Globus pallidus (tissue), 1 donor: ENCODE measurements at places on chromosomes 2 and 18.

GRCh38 chr2:204551512-204551863 lies 6.2 kb downstream of the PARD3B start:
- DNase-seq = no peak

DNA sequence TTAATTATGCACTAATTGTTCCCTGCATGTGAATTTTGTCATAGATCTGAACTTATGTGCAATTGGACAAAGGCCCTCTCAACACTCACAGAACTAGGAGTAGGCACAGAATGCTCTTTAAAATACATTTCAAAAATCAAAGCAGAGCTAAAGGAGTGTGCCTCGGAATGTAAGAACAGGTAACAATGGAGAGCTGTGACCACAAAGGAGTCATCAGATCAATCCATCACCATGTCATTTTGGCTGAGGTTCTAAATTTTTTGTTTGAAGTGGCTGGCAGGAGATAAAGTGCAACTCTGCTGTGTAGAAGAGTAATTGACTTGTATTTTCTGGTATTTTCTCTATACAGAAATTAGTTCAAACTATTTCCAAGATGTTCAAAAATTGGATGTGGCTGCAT lies 155.4 kb downstream of the NRP2 start:
- no peak for DNase-seq

DNA sequence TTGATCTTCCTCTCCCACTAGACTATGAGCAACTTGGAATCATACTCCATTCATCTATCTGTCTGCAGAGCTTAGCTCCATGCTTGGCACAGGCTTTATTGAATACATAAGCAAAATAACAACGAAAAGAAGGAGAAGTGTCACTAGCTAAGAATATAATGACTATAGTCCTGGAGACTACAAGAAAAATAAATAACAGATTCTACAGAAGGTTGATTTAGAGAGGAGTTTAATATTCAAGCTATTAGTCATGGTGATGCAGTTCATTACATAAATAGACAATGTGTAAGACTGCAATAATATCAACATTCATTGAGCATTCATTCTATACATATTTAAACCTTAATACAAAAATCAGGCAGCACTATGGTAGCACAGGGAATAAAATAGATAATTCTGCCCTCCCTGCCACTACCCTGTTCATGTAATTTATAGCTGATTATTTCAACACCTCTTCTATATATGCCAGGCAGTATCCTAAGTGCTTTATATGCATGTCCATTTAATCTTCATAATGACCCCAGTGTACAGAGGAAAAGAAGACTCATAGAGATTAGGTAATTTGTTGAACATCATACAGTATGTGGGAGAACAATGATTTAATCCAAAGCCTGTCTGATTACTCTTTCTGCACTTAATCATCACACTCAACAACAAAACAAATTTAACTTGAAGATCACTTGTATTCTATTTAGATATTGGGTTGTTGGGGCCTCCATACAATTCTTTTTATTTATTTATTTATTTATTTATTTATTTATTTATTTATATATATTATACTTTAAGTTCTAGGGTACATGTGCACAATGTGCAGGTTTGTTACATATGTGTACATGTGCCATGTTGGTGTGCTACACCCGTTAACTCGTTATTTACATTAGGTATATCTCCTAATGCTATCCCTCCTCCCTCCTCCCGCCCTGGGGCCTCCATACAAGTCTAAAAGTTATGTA lies 165.3 kb downstream of the RNF152 start:
- DNase-seq = no peak

- DNase-seq = no peak
These were observed 95.6 kb downstream of the ITGA4 start for GRCh38 chr2:181552808-181553207.

DNA sequence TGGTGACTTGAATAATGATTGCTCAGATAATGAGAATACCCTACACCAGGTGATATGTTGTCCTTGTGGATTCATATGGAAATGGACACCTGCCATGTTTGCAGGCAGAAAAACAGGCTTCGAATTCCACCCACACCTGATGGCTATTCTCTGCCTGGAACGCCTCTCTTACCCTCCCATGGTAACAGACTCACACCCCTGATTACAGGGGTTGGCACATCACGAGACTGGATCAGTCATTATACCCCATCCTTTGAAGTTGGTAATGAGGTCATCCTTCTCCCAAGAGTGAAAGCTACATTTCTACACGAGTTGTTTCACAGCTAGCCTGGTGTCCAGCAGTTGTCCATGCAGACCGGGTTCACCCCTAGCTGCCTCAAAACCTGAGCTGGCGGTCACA lies 71.4 kb upstream of the MBOAT2 start:
- DNase-seq = no peak

DNA sequence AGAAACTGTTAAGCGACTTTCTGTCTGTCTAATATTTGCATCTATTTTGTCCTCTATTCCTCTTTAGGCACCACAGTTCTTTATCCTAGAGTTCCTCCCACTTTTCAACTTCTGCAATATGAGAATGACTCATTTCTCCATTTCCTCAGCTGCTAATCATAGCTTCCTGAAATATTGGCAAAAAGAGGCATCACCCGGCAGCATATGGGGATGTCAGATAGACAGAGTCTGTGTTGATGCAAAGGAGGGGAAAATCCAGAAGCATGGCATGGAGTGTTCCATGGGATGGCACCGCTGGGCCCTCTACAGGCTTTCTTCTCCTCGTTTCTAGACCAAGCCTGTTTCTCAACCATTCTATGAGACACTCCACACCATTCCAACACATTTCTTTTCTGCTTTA lies 93.4 kb downstream of the DOCK10 start:
- no peak for DNase-seq

GRCh38 chr18:70273021-70273420 lies 15.8 kb upstream of the SOCS6 start:
- no peak for DNase-seq

- DNase-seq = no peak
These were observed 499.9 kb upstream of the SPHKAP start for GRCh38 chr2:228681426-228681825.

DNA sequence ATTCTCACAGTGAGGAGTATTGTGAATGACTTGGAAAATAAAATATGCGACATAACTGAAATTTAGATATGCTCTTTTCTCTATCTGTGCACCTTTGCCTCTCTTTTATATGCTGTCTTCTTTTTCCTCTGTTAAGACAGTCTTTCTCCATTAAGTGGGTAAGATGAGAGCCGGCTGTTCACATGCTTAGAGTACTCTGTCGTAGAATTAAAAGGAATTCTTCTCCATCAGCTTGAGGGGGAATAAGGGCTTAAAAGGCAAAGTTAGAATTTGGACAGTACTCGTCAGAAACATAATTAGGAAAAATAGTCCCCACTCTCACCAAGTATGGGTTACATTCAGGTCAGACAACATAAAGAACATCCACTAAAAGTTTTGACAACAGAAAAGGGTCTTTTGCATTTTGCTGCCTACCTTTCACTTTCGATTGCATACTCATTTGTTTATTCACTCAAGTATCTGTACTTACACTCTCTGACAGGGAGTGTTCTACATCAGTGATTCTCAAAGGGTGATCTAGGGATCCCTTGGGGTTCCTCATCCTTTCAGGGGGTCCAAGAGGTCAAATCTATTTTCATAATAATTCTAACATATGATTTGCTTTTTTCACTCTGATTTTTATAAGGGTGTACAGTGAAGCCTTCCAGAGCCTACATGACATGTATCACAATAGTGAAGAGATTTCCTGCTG lies 48.0 kb downstream of the ARHGAP15 start:
- DNase-seq = no peak

DNA sequence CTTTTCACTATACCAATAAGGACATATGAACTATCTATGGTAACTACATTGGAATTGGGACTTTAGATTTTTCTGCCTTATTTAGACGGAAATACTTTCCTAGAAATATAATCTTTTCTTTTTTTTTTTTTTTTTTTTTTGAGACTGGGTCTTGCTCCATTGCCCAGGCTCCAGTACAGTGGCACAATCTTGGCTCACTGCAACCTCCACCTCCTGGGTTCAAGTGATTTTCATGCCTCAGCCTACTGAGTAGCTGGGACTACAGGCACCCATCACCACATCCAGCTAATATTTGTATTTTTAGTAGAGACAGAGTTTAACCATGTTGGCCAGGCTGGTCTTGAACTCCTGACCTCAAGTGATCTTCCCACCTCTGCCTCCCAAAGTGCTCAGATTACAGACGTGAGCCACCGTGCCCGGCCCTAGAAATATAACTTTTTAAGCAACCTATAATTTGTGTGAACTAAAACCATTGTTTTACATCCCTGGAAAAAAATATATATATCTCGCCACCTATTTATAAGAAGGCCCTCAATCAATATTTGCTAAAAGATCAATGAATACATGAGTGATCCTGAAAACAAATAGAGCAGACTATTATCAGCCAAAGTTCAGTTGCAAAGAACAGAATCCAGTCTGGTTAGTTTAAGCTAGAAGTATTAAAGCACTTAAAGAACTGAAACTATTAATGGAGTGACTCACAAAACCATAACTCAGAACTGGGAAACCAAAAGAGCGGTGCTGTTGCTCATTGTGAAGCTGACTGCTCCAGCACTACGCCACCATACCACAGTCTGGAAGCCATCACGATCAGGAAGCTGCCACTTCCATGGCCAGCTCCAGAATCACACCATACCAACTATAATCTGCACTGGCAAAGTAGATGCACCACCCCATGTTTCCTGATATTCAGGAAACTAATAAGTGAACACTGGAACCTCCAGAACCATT lies 8.4 kb upstream of the HNRNPLL start:
- no peak for DNase-seq

DNA sequence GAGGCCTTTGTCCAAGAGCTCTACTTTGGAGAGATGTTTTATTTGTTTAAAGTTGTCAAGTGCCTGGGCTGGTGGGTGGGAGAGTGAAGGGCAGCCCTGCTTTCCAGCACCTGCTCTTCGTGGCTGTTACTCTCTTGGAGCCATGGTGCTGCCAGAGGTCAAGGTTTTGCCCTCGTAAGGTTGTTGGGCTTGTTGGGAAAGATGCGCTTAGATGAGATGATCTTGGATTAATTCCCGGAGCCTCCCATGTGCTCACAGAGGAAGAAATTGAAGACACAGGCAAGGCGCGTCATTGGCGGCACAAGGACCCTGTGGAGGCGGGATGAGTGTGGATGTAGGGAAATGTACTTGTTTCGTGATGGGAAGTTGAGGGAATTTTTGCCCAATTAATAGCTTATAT lies 27.9 kb downstream of the ZCCHC2 start:
- no peak for DNase-seq

- no peak for DNase-seq
These were observed 46.9 kb upstream of the ARHGAP28 start for GRCh38 chr18:6682437-6683111.

DNA sequence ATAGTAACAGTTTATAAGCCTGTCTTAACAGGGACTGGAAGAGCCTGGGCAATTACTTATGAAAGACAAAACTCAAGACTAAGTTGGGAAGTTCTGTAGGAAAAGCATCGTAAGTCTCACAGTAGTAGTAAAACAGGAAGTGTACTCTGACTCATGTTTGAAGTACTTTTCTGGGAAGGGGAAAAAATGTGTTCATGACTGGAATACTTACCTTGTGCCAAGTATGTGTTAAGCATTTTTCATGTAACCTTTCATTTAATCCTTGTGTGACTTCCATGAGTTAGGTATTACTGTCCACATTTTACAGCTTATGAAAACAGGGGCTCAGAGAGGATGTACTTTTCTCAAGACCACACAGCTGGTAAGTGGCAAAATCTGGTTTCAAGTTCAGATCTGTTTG lies 13.7 kb upstream of the SKOR2 start:
- DNase-seq = no peak

- no peak for DNase-seq
These were observed 65.4 kb downstream of the POLE4 start for GRCh38 chr2:75023666-75024455.

DNA sequence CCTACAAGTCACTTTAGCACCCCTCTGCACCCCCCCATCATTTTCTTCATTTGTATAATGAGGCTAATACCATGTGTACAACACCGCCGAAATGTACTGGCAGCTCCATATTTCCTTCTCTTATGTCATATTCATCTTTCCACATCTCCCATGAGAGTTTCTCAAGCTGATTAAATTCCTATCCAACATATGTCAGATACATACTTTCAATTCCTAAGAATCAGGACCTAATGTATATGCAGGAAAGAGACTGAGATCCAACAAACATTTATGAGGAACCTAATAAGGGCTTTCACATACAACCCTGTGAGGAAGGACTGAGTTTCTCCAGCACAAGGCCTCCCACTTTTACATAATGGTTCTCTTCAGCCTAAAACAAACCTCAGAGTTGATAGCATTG lies 41.9 kb downstream of the PRKD3 start:
- no peak for DNase-seq

DNA sequence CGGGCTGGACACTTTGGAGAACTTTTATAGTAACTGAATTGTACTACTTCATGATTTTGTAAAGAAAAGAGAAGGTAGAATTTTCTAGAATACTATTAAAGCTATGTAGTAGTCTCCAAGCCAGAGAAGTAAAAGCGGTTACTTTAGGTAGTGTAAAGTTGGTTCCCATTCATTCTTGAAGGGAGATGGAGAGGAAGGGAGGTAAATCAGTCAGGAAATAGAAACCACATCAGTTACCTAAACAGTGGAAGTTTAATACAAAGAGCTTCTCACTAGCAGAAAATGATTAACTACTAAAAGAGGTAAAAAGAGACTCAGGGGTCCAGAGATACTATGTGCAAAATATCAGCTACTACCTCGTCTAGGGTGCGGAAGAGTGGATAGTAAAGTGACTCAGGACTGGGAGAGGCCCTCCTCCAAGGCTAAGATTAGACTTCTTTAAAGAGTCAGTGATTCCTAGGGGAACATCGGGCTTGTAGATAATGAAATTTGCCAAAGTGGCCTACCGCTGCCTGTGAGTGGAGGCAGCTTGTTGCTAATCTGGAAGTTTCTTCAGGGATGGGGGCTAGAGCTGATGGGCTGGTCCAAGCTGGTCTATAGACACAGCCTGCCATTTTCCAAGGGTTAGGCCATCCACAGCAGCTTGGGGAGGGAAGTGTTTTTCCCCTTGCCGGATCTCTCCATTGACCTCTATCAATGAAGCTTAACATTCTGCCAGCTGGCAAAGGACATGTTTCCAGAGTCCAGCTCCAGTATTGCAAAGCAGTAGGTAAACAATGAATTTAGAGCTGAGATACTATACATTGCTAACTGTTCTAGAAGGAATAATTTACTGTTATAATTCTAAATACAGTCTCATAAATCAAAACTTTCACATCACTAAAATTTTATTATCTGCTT lies 246.4 kb upstream of the BOD1L2 start:
- DNase-seq = no peak

DNA sequence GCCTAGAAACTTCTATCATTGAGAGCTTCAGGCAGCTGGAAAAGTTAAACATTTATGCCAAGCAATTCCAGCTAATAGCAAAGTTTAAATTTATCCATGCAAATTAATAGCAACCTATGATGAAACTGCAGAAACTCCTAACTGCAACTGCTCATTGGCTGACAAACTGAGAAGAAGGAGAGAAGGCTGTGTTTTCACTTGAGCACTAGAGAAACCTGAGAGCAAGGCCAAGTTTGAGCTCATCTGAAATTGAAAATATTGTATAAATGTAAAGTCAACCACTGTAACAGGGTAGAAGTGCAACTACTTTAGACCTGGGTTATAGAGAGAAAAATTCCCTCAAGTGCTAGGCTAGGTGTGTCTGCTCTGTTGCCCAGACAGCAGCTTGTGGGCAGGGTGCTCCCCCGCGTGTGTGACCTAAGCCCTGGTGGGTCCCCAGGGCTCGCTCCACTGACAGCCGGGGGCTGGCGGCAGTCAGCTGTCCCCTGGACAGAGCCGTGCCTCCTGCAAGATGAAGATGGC lies 50.2 kb downstream of the CABYR start:
- no peak for DNase-seq
